Kidney (tissue), 22 donors: ENCODE measurements at places on chromosomes 2 and 18. TPM values are rescaled to one million over a fixed set of nuclear protein-coding genes. Genes with fewer than 3 reads are reported as not detected.
A peak's percentile ranks its signal among the peaks of the same experiment; 100 is the strongest.

DNA sequence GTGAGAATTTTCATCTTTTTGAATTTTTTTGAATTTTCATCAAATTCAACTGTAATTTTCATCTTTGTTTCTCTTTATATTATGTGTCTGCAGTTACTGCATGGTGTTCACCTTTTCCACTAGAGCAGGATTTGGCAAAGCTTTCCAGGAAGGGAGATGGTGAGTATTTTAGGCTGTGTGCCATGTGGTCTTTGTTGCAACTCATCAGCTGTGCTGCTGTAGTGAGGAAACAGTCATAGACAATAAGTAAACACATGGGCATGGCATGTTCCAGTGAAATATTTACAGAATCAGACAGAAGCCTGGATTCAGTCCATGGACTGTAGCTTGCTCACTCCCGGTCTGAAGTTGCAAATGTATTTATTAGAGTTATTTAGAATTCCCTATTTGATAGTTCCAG is 120.4 kb downstream of the DCDC2C start:
- H3K27me3 ChIP-seq, result no peaks in the 10 kb centered on the region
- H3K4me1 ChIP-seq, result no peaks in the 10 kb centered on the region
- no peak overlapping the region for H3K4me3 ChIP-seq
- no peaks in the 10 kb centered on the region for H3K36me3 ChIP-seq
- no peak overlapping the region for H3K27ac ChIP-seq

DNA sequence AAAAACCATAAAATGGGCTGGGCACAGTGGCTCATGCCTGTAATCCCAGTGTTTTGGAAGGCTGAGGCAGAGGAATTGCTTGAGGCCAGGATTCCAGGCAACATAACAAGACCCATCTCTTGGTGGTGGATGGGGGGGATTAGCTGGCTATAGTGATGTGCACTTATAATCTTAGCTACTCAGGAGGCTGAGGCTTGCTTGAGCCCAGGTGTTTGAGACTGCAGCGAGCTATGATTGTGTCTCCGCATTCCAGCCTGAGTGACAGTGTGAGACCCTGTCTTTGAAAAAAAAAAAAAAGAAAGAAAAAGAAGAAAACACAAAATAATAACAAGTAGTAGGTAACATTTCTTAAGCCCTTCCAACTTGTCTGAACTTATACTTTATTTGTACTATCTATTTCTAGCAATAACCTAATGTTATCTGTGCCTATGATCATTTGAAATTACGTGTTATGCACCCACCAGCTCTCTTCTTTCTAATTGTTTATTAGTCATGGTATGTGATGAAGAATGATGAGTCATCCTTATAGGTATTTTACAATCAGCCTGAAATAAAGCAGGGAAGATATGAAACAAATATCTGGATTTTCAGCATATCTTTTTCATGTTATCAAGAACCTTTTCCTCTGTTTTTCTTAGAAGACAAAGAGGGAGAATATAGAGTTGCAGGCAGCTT is 129.3 kb upstream of the UNC80 start:
- no peak overlapping the region for H3K27ac ChIP-seq
- no peak overlapping the region for H3K4me3 ChIP-seq
- no peak for DNase-seq
- H3K4me1 ChIP-seq, result no peaks in the 10 kb centered on the region

DNA sequence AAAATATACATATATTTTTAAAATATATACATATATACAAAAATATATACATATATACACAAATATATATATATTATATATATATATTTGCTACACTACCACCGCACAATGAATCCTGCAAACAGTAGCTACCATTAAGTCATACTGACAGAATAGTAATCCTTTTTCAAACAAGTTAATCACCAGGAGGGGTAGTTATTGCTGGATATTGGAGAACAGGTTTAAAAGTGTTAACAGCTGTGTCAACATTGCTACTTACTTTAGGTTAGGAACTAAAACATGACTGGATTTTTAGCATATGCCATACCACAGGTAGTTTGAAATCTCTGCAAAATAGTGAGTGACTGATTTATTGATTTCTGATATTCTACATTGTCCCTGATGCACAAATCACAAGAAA is 529.1 kb upstream of the CDH7 start:
- DNase-seq, result no peak
- no peak overlapping the region for H3K27ac ChIP-seq
- H3K27me3 ChIP-seq, result no peaks in the 10 kb centered on the region
- H3K4me1 ChIP-seq, result no peaks in the 10 kb centered on the region

GRCh38 chr2:229089776-229090175 is 181.3 kb downstream of the PID1 start:
- no peaks in the 10 kb centered on the region for H3K36me3 ChIP-seq
- peak; percentile 30 for DNase-seq
- H3K27me3 ChIP-seq, result no peaks in the 10 kb centered on the region
- no peak overlapping the region for H3K4me3 ChIP-seq
- H3K27ac ChIP-seq, result no peak overlapping the region
- H3K4me1 ChIP-seq, result no peaks in the 10 kb centered on the region

GRCh38 chr18:5414546-5414945 is 119.0 kb upstream of the ZBTB14 start:
- peaks cover 12% of the 10 kb centered on the region for H3K36me3 ChIP-seq
- no peak for DNase-seq
- no peak overlapping the region for H3K4me3 ChIP-seq
- H3K4me1 ChIP-seq, result peaks cover 6% of the 10 kb centered on the region
- H3K27me3 ChIP-seq, result no peaks in the 10 kb centered on the region

GRCh38 chr2:1584691-1585485 is 159.4 kb downstream of the PXDN start:
- no peak overlapping the region for H3K4me3 ChIP-seq
- H3K4me1 ChIP-seq, result peaks cover 3% of the 10 kb centered on the region
- DNase-seq, result no peak
- no peak overlapping the region for H3K27ac ChIP-seq

- H3K27ac ChIP-seq, result no peak overlapping the region
- H3K4me3 ChIP-seq, result no peak overlapping the region
- DNase-seq, result no peak
- H3K4me1 ChIP-seq, result no peaks in the 10 kb centered on the region
These were observed 1049.8 kb upstream of the CHAC2 start for GRCh38 chr2:52717836-52718235.

DNA sequence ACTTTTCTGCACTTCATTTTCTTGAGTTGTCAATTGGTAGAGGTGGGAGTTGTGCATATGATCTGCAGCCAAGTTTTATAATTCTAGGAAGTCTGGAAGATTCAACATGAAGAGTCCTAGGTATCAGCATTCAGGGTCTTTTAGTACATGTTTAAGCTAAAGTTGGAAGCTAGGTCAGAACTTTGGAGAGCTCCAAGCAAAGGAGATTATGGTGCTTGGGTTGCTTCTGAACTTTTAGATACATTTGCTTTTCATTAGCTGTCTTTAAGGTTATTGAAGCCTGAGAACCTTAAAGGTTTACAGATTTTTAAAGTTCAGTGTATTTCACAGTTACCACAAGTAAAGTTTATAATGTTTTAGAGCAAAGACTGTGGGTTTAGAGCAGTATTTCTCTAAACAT is 85.5 kb downstream of the EPC2 start:
- H3K36me3 ChIP-seq, result no peaks in the 10 kb centered on the region
- no peak overlapping the region for H3K4me3 ChIP-seq
- DNase-seq, result no peak
- H3K27ac ChIP-seq, result no peak overlapping the region
- no peaks in the 10 kb centered on the region for H3K27me3 ChIP-seq

GRCh38 chr2:157173740-157174184 is 83.7 kb upstream of the GALNT5 start:
- DNase-seq, result no peak
- H3K4me3 ChIP-seq, result no peak overlapping the region

GRCh38 chr2:225938991-225939390 is 539.5 kb downstream of the NYAP2 start:
- no peaks in the 10 kb centered on the region for H3K36me3 ChIP-seq
- H3K27me3 ChIP-seq, result no peaks in the 10 kb centered on the region
- no peak overlapping the region for H3K27ac ChIP-seq
- no peak overlapping the region for H3K4me3 ChIP-seq
- no peak for DNase-seq

- no peaks in the 10 kb centered on the region for H3K36me3 ChIP-seq
- H3K27me3 ChIP-seq, result no peaks in the 10 kb centered on the region
- H3K4me1 ChIP-seq, result no peaks in the 10 kb centered on the region
- no peak for DNase-seq
These were observed 9.8 kb upstream of the MALT1 start for GRCh38 chr18:58661423-58661822.

DNA sequence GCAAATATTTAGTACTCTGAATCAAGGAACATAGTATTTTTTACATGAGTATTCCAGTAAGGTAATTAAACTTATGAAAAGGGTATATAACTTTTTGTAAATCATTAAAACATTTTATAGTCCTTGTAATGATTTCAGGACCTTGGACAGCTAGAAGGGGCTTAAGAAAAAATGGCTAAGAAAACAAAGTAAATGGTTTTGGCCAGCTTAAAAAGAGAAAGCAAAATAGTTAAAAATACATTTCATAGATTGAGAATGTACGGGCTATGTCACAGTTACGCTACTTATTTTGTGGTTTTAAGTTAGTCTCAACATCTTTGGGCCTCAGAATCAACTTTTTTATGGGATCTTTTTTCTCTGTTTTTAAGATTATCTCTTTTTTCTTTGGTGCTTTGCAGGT is 26.7 kb downstream of the POLI start:
- no peak overlapping the region for H3K27ac ChIP-seq
- H3K4me3 ChIP-seq, result no peak overlapping the region
- H3K36me3 ChIP-seq, result peaks cover 7% of the 10 kb centered on the region
- DNase-seq, result no peak
- no peaks in the 10 kb centered on the region for H3K27me3 ChIP-seq

DNA sequence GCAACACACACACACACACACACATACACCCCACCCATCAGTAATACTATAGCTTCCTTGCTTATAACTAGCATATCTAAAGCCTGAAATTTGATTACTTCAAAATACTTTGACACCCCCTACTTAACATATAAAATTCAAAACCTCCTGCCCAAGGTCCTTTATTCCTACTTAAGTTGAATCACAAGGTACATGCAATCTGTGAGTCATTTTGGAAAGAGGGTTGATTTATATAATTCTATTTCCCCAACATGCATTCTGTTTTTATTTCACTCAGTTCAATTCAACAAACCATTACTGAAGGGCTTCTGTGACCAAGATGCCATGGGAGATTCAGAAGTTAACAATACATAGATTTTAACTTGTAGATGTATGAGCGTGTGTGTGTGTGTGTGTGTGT is 420.7 kb downstream of the METTL4 start:
- no peak overlapping the region for H3K27ac ChIP-seq
- no peaks in the 10 kb centered on the region for H3K4me1 ChIP-seq
- H3K4me3 ChIP-seq, result no peak overlapping the region
- no peaks in the 10 kb centered on the region for H3K27me3 ChIP-seq
- H3K36me3 ChIP-seq, result no peaks in the 10 kb centered on the region

- no peak overlapping the region for H3K4me3 ChIP-seq
- no peaks in the 10 kb centered on the region for H3K27me3 ChIP-seq
- H3K4me1 ChIP-seq, result no peaks in the 10 kb centered on the region
- no peak overlapping the region for H3K27ac ChIP-seq
- DNase-seq, result peak; percentile 55
These were observed 236.3 kb upstream of the RASGRP3 start for GRCh38 chr2:33240178-33240577.

DNA sequence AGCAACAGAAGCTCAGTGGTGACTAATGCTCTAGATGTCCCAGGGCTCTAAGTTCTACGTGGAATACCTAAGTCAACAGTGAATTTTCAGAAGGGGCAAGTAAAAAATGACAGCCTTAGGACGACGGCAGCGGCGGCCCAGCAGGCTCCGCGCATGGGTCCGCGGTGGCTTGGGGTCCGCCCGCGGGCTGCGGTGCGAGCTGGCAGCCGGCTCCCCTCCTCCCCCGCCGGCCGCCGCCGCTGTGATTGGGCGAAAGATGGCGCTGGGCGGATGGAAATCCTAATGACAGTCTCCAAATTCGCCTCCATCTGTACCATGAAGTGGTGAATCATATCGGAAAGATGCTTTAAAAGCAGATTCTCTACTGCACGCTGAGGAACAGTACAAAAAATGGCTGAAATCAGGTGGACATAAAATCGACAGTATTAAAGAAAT is 74.7 kb downstream of the HNRNPLL start:
- no peaks in the 10 kb centered on the region for H3K27me3 ChIP-seq
- H3K4me3 ChIP-seq, result peak overlapping the region; percentile 67
- no peak overlapping the region for H3K27ac ChIP-seq
- no peaks in the 10 kb centered on the region for H3K36me3 ChIP-seq
- H3K4me1 ChIP-seq, result no peaks in the 10 kb centered on the region

DNA sequence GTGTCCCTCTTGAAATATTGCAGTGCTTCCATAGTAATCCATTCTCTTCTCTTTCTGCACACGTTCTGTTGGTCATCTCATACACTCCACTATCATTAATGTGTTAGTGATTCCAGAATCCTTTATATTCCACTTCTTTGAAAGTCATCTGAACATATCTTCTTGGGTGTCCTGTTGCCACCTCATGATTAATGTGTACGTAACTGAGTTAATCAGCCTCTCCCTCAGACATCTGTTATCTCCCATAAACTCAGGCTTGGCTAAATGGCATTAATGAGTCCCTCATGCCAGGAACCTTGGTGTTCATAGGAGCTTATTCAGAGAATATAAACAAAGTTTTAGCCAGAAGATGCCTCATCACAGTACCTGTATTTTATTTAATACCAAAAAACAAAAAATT is 126.4 kb downstream of the NCOA1 start:
- H3K4me1 ChIP-seq, result peaks cover 4% of the 10 kb centered on the region
- H3K27ac ChIP-seq, result no peak overlapping the region
- H3K27me3 ChIP-seq, result no peaks in the 10 kb centered on the region
- H3K36me3 ChIP-seq, result no peaks in the 10 kb centered on the region
- no peak overlapping the region for H3K4me3 ChIP-seq
- no peak for DNase-seq

DNA sequence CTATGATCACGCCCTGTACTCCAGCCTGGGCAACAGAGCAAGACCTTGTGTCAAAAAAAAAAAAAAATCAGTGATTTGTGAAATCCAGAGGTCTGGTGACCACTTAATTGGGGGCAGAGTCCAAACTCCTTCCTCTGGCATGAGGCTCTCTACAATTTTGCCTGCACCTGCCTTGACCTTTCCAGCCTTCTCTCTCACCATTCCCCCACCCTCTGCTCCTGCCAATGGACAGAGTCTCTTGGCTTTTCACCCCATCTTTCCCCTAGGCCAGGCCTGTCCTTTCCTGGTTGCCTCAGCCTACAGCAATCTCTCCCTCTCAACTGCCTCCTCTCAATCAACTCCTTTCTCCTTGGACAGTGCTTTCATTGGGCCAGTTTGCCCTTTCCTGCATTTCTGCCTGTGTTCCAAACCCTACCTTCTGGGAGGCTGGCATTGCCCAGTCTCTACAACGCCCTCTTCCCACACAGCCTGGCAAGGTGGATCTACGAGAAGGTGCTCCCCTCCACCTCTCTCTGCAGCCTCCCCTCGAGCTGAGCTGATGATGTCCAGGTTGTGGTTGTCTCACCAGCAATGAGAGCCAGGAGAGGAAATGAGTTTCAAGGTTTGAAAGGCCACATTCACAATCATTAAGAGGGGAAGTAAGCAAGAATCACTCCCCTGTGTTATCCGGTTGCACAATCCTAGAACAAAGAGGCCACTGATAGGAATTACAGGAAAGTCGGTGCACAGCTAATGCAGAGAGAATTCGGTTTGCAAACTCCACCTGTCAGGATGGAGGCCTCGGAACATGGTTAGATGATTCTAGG is 39.5 kb upstream of the NPAS2 start:
- H3K4me3 ChIP-seq, result no peak overlapping the region
- no peaks in the 10 kb centered on the region for H3K36me3 ChIP-seq
- H3K4me1 ChIP-seq, result no peaks in the 10 kb centered on the region
- no peaks in the 10 kb centered on the region for H3K27me3 ChIP-seq

- no peaks in the 10 kb centered on the region for H3K36me3 ChIP-seq
- no peaks in the 10 kb centered on the region for H3K27me3 ChIP-seq
- no peaks in the 10 kb centered on the region for H3K4me1 ChIP-seq
- no peak overlapping the region for H3K4me3 ChIP-seq
- no peak overlapping the region for H3K27ac ChIP-seq
These were observed 160.2 kb downstream of the GBX2 start for GRCh38 chr2:236008006-236008405.

The GRP gene
- not detected for polyA plus RNA-seq

The GRHL1 gene
- 2.3 TPM for polyA plus RNA-seq

The AQP12B gene
- not detected for polyA plus RNA-seq
